Activated naive CD4-positive, alpha-beta T cell treated with anti-CD3 and anti-CD28 coated beads for 36 hours (primary cell): ENCODE measurements at places on chromosomes 4 and X.

DNA sequence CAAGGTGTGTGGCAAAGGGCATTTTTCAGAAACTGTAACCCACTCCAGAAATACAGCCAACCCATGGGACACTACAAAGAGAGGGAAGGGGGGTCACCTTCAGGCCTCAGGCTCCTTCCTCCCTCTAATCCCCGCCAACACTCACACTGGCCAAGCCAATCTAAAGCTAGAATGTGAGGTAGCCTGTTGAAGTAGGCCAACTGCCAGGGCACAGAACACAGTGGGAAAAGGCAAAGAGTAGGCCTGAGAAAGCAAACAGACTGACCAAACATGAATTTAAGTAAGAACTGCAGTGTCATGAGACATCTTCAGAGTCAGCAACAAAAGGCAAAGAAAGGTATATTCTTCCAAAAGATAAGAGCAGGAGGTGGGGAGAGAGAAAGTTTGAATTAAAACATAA lies 289.0 kb downstream of the HNRNPD start:
- no peak for DNase-seq

- no peak for DNase-seq
These were observed 111.7 kb downstream of the SNCA start for GRCh38 chr4:89725268-89725667.

GRCh38 chr4:110614976-110615352 lies 7.9 kb downstream of the PITX2 start:
- DNase-seq, result no peak

- DNase-seq, result no peak
These were observed 100.4 kb downstream of the HS6ST2 start for GRCh38 chrX:132858018-132858417.

DNA sequence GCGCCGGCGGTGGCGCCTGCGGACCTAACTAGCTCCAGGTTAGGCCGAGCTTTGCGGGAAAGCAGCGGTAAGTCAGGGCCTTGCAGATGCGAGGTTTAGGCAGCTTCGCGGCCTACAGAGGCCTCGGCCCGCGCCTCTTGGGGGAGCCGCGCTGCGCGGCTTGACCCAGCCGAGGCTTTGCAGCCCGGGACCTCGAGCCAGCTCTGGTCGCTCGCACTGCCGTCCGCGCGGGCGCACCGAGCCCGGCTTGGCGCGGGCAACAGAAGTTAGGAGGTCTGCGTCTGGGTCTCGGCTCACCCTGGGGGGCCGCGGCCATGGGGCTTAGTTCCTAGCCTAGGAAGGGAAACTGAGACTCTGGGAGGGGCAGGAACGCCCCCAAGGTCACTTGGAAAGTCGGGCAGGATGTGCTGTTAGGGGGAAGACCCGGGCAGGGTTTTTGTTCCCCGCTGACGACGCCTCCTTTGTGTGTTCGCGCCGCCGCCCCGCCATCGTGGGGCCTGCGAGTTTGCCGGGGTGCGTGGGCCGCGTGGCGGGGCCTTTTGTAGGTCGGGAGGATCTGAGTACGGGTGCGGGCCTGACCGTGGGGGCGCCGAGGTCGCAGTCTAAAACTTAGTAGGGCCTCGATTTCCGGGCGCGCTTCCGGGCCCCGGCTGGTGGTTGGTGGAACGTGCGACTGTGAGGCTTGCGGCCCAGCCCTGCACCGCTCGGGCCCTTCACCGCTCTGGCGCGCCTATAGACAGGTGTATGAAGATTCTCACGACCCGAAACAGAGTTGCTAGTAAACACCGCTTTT lies 482 bp downstream of the RNF4 start:
- peak; percentile 80 for DNase-seq

GRCh38 chr4:60952921-60953320 lies 247.2 kb upstream of the ADGRL3 start:
- DNase-seq, result no peak

DNA sequence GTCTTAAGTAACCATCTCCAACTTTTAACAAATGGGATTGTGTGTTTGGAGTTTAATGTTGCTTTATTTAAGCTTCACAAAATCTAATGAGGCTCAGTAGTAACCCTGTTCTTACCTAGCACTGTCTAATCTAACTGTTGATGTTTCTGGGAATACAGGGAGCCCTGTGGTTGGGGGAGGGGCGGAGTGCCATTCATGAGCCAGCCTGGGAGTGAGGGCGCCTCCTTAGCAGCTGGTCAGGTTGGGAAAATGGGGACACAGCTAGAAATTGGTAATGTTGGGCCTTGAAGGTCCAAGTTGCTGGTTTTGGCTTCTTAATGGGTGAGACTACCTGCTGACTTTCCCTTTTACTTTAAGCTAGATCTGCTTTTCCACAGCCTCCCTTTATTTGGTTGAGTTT lies 22.9 kb upstream of the TADA2B start:
- DNase-seq, result no peak

DNA sequence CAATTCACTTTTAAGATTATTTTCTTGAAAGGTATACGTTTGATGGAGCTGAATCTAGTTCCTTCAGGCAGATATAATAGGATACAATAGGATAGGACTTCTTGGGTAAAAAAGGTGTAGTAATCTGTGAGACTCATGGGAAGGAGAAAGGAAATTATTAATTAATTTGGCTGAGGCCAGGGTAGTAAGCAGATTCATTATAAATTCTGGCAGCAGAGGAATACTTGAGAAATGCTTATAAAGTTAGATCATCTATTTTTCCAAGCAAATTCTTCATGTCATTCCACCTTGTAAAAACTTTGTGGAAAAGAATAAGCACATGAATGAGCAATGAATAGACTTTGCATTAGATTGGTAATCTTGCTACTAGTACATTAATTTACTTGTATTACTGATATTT lies 46.9 kb downstream of the GYPE start:
- no peak for DNase-seq

GRCh38 chr4:142683503-142683902 lies 162.6 kb downstream of the INPP4B start:
- no peak for DNase-seq

DNA sequence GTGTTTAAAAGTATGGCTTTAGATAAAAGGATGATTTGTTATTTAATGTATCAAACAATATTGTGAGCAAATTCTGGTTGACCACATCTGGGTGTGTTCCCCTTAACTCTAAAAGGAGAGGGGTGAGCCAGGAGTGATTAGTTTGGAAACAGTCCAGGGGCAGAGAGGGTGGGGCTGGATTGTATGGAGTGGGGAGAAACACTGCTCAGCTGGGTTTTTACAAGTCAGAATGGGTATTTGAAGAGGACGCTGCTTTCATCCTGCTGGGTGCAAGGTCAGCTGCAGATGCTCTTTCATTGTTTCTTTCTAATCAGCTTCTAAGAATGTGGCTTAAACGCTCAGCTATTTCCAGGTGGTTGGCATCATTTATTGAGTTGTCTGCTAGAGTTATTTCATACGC lies 82.8 kb upstream of the LIMCH1 start:
- no peak for DNase-seq

DNA sequence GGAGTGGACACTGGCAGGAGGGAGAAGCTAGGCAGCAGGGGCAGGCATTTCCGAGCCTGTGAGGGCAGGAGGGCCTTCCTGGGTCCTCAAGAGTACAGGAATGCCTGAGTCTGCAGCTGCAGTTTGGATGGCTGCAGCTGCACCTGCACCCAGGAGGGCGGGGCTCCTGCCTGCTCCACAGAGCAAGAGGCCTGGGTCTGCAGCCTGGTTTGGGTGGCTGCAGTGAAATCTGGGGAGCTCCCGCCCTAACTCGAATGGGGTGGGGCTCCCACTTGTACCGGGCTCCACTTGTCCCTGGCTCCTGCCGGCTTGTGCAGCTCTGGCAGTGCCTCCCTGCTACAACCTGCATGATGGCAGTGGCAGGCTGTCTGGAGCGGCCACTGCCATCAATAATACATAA lies 436.0 kb downstream of the ARHGAP24 start:
- no peak for DNase-seq

- DNase-seq, result no peak
These were observed 30.6 kb downstream of the WWC2 start for GRCh38 chr4:183129675-183130074.

DNA sequence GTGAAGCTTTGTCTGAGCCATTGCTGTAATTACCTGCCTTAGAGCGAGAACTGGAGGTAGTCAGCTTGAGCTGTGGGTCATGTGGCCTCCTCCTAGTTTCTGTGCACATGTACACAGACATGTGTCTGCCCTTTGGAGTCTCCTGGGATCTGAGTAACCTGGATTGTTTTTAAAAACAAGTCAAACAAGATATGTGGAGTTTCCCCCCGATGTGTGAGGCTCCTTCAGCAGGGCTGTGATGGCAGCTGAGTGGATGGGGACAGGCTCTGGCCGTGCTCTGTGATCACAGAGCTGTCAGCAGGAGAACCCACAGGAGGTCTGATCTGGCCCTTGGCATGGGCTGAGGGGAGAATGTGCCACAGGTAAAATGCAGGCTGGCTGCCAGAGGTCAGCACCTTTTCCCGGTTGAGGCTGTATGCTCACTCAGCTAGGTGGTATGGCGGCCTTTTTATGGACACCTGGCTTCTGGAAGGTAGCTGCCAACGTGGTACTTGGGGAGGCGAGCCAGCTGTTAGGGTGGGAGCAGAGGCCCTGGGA lies 38.4 kb downstream of the NOP14 start:
- no peak for DNase-seq

DNA sequence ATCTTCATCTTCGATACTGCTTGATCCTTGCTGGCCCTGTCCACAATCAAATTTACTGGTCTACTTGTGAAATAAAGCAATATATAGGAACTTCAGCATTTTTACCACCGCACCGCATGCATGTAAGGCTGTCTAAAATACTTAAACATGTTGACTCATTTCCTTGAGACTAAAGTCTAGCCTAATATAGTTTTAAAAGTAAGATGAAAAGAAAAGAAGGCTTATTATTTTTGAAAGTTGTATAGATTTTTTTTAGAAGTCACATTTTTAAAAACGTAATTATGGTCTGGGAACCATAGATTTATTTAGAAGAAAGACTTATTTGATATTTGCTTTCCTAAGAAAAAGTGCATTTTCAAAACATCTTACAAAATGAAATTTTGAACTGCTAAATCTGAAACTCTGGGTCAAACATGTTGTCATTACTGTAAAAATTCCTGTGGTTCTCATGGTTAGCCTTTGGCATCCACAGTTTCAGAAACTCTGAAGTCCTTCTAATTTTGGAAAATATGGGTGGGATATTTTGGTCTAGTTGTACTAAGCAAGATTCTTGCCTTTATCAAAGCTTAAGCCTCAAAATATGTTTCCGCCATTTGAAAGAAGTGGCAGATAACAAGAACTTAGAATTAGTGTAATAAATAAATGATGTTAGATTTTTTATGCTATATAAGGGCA lies 423.5 kb upstream of the CTSO start:
- no peak for DNase-seq

DNA sequence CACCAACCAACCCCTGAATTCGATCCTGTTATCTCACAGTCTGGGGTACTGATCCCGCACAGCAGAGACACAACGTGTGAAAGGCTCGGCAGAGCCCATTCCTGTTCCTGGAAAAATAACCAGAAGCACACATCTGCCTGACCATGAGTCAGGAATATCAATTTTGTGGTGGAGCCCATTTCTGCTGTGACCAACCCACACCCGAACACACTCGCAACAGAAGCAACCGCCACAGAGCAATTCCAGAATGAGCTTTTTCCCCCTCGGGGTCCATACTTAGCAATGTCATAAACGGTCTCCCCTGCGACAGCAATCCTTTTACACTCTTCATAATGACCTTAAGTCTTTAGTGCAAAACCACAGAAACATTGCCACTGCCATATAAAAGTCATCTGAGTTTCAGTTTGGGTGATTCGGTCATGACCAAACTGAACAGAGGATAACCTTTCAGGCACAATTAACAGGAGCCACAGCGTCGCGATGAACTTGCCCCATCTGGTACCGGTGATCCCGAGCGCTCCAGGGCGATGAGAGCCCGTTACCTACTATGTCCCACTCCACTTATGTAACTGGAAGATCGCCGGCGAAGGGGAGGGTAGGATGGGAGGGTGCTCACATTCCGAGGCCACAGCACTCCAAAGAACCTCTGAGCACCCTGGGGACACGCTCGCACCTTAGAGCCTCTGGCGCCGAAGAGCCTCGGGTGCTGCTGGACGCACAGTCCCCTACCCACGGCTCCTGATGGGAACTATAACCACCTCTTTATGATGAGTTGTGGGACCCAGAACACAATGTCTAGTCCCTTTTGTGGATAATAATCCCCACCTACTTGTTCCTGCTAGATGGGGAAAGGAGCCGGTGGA lies 1.1 kb downstream of the MECP2 start:
- peak; percentile 40 for DNase-seq

DNA sequence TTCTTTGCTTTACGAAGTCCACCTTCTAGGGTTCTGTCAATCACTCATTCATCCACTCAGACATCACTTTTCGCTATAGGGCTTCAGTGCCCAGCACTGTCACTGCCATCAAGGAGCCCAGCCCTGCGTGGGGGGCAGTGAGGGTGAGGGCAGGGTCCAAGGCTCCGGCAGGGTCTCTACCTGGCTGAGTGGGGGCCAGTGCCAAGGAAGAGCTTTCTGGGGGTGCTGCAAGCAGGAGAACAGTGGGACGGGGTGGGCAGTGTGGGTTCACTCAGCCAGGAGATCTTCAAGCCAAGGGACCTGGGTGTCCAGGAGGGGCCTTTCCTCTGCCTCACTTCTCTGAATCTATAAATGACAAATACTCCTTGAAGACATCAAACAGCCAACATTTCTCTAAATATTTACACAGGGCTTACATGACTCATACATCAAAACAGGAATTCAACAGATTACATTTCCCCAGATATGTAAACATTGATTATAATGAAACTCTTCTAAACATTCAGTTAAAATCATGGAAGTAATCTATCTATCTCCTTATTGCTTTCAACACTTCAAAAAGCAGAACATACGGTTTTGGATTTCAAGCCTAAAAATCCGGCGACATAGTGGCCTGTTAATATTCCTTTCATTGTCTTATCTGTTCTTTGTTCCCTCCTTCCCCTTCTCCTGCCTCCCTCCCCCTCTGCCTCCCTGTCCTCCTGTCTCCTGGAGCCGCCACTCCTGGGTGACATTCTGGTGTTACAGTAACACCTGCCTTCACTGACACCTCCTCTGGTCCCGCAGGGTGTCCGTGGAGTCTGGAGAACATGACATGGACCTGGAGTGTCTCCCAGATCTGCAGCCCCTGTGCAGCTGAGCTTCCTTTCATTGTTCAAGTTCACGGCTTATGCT lies 94.4 kb upstream of the ADRA2C start:
- no peak for DNase-seq

GRCh38 chrX:35351212-35351611 lies 408.6 kb downstream of the FAM47B start:
- DNase-seq, result no peak

DNA sequence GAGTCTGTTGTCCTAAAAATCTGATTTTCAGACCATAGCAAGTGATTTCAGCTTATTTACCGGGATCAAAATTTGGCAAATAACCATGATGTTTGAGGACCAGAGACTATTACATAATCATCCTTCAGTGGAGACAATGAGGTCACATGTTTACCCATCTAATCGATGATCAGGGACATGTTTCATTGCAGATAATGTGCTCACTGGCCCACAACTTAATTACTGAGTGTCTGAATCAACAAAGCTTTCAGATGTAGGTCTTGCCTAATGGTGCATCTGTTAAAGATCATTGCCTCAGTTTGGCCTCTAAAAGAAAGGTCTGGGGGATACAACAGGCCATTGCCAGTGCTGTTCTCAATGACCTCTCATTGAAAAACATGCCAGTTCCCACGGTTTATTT lies 42.8 kb upstream of the KLHL34 start:
- no peak for DNase-seq

GRCh38 chr4:112156112-112156511 lies 10.9 kb downstream of the FAM241A start:
- DNase-seq, result no peak

GRCh38 chrX:12997906-12998687 lies 23.2 kb downstream of the TMSB4X start:
- DNase-seq, result no peak
